ENCODE measurements at places on chromosomes 1 and 21.

GRCh38 chr1:76587212-76587611 lies 280.1 kb upstream of the ST6GALNAC5 start:
- no peak for DNase-seq

- DNase-seq: no peak
Observed at GRCh38 chr1:224292419-224292818, 37.6 kb downstream of the NVL start.

- DNase-seq: no peak
Observed at GRCh38 chr1:114026797-114027196, 47.5 kb downstream of the OLFML3 start.

- DNase-seq: no peak
Observed at GRCh38 chr1:22210176-22210575, 67.3 kb upstream of the WNT4 start.

DNA sequence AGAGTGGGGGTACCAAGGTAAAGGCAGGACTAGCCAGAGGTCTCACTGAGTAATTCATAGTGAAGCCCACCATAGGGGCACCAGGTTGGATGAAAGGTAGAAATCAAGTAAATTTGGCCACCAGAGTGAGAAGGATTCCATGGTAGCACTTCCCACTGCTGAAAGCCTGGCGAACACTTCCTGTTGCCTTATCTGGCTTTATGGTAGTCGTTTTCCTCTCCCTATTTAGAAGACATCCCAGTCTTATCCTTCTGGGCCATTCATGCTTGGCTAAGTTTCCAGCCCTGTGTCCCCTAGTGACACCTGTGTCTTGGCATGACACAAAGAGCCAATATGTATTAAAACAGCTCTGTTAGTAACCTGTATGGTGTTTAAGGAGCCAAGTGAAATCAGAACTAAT lies 74.3 kb upstream of the SIPA1L2 start:
- DNase-seq: no peak

GRCh38 chr21:37356706-37357105 lies 9.9 kb upstream of the DYRK1A start:
- no peak for DNase-seq

DNA sequence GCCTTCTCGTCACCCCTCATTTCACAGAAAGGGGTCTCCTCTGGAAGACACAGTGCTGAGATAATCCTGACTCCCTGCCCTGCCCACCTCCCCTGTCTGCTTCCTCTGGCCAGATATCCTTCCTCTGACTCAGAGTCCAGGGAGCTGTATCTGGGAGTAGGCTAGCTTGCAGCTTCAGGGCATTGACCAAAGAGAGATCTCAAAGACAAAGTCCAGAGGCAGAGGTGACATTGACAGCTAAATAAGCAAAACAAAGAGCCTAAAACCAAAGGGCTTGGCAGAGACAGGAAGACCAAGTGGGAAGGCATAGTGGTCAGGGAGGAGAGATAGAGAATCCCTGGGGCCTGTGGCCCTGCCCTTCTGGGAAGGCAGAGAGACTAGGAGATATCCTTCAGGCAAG lies 64.9 kb downstream of the TNR start:
- no peak for DNase-seq

GRCh38 chr1:219798283-219799030 lies 129.9 kb downstream of the SLC30A10 start:
- DNase-seq: no peak

DNA sequence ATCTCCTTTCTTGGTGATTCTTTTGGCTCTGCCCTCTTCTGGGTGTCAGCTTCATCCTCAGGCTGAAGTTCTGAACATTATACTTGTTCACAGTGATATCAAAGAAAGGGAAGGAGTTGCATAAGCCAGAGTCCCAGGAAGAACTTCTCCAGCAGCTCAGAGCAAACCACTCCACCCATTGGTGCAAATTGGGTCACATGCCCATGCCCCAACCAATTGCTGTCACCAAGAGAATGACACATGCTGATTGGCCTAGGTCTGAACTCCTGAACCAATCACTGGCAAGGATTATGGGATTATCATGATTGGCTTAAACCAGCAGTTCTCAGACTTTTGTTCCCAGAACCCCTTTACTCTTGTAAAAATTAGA lies 256.5 kb upstream of the TMEM51 start:
- DNase-seq: no peak

- DNase-seq: no peak
Observed at GRCh38 chr1:183515002-183515689, 42.8 kb downstream of the SMG7 start.

- no peak for DNase-seq
Observed at GRCh38 chr21:43880111-43880985, 15.3 kb downstream of the AGPAT3 start.

DNA sequence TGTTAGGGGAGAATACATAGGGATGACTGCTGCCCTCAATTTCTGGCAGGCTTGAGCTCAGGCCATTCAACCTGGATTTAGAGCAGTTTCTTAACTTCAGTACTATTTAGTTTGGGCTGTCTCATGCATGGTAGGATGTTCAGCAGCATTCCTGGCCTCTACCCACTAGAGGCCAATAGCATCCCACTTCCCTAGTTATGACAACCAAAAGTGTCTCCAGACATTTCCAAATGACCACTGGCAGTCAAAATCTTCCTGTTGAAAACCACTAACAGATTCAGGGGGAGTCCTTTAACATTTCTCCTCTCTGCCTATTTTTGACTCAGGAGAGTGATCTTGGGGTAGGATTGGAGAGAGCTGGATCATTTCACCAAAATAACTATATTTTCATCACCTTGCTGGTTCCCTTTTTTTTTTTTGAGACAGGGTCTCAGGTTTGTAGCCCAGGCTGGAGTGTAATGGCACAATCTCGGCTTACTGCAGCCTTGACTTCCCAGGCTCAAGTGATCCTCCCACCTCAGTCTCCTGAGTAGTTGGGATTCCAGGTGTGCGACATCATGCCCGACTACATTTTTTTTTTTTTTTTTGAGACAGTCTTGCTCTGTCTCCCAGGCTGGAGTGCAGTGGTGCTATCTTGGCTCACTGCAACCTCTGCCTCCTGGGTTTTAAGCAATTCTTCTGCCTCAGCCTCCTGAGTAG lies 8.7 kb downstream of the GNAT2 start:
- DNase-seq: no peak

DNA sequence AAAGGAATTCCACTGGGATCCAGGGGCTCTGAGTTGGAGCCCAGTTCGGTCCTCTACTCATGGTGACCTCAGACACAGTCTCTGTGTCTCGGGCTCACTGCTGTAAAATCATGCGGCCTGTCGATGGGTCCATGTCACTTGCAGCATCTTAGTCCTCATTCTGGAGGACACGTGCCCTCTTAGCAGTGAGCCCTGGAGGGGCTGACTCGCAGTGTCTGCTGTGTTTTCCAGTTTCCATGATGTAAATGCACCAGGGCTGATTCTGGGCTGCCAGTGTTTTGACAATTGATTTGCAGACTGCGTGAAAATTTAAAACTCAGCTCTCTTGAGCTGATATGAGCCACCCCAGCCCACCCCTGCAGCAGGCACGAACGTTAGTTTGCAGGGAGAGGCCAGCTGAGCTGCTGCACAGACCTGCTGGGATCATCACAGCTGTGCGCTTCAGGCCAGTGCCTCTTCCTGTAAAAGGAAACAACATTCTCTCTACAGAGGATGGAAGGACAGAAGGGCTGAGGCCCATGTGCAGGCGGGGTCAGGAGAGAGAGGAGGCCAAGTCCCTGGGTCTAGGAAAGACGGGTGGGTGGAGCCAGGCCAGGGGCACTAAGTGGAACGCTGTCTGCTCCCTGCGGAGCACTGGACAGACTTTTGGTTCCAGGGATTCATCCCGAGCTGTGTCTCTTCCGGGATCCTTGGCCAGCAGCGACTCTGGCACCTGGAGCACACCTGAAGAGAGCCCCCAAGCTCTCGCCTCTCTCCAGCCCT lies 42.6 kb downstream of the RSPH1 start:
- DNase-seq: no peak

- no peak for DNase-seq
Observed at GRCh38 chr1:54244655-54245054, 44.7 kb downstream of the MRPL37 start.

- DNase-seq: no peak
Observed at GRCh38 chr1:7388488-7389185, 382.5 kb upstream of the VAMP3 start.

GRCh38 chr1:21205416-21205815 lies 28.7 kb upstream of the EIF4G3 start:
- DNase-seq: no peak

DNA sequence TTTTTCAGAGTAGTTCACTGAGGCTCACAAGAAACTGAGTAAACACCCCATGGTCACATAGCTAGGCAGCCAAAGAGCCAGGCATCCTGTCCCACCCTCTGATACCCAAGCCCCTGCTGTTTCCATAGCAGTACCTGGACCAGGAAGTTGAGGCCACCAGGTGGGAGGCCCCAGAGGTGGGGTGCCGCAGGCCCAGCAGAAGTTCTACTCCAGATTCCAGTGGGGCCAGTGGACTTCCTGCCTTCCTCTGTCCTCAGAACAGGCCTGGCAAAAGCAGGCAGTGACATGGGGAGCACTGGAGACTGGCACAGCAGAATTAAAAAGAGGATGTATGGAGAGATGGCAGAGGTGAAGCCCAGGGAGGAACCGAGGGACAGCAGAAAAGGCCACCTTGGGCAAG lies 19.0 kb downstream of the FOXO6 start:
- no peak for DNase-seq

DNA sequence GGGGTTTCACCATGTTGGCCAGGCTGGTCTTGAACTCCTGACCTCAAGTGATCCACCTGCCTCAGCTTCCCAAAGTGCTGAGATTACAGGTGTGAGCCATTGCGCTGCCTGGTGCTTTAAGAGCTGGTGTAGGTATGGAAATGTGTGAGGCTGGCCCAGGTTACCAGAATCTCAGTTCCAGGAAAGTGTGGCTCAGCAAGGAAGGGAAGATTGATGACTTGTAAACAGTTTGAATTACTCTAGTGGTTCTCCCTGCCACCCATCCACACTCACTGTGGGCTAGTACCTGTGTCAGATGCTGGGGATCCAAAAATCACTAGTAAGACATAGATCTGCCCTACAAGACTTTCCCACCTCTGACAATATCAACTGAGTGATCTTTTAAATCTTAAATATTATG lies 34.5 kb upstream of the SLC35D1 start:
- DNase-seq: no peak

DNA sequence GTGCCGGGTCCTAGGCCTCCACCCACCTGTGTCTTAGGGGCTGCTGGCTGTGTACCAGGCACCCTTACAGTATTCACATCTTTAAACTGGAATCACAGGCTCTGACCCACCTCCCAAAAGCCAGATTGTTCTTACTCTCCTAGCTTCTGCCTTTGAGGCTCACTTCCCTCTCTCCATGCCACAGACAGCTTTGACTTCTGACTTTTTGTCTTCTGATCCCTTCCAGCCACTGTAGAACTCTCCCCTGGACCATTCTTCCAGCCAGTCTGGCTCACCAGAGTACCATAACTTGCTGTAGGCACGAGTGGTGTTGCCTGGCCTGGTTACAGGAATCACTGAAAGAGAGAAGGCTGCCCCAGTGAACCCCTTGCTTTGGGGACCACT lies 58.1 kb upstream of the STUM start:
- DNase-seq: no peak

DNA sequence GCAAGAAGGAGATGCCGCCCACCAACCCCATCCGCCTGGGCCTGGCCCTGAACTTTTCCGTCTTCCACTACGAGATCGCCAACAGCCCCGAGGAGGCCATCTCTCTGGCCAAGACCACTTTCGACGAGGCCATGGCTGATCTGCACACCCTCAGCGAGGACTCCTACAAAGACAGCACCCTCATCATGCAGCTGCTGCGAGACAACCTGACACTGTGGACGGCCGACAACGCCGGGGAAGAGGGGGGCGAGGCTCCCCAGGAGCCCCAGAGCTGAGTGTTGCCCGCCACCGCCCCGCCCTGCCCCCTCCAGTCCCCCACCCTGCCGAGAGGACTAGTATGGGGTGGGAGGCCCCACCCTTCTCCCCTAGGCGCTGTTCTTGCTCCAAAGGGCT lies 732 bp downstream of the SFN start:
- no peak for DNase-seq
